ENCODE measurements at places on chromosomes 12 and 14. TPM values are rescaled to one million over a fixed set of nuclear protein-coding genes. Genes with fewer than 3 reads are reported as not detected.

DNA sequence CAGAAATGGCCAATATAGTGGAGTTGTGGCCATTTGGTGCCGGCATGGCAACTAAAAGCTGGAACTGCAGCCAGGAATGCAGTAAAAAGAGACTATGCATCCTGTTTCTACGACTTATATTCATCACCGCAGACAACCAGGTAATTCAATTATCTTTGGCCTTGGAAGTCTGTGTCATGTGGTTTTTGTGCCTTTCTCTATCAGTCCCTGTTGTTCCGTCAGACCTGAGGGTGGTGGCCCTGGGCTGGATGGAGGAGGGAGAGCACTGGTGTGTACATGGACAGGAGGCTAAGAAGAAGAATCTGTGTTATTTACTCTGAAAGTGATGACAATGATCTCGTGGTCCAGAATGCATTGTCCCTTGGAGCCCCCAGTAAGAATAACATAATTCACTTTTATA is 852.6 kb downstream of the VRK1 start:
- DNase-seq = no peak

DNA sequence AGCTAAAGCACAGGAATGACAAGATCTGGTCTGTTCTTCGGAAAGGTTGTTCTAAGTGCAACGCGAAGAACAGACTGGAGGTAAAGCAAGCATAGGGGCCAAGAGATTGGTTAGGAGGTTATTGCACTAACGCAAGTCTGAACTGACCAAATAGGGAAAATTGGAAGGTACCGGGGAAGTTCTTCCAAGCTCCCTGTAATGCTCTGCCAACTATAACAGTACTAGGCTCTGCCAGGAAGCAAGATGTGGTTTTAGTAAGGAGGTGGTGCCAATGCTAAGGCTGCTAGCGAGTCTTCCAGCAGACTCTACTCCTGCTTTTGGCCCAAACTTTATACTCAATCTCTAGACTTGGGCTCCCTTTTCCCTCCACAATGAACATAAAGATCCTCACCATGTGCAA is 138.6 kb downstream of the PAWR start:
- no peak for DNase-seq

- no peak for DNase-seq
Observed at GRCh38 chr12:7667125-7667524, 1.4 kb upstream of the APOBEC1 start.

- DNase-seq = no peak
Observed at GRCh38 chr12:10033783-10034545, 3.5 kb downstream of the CLEC9A start.

DNA sequence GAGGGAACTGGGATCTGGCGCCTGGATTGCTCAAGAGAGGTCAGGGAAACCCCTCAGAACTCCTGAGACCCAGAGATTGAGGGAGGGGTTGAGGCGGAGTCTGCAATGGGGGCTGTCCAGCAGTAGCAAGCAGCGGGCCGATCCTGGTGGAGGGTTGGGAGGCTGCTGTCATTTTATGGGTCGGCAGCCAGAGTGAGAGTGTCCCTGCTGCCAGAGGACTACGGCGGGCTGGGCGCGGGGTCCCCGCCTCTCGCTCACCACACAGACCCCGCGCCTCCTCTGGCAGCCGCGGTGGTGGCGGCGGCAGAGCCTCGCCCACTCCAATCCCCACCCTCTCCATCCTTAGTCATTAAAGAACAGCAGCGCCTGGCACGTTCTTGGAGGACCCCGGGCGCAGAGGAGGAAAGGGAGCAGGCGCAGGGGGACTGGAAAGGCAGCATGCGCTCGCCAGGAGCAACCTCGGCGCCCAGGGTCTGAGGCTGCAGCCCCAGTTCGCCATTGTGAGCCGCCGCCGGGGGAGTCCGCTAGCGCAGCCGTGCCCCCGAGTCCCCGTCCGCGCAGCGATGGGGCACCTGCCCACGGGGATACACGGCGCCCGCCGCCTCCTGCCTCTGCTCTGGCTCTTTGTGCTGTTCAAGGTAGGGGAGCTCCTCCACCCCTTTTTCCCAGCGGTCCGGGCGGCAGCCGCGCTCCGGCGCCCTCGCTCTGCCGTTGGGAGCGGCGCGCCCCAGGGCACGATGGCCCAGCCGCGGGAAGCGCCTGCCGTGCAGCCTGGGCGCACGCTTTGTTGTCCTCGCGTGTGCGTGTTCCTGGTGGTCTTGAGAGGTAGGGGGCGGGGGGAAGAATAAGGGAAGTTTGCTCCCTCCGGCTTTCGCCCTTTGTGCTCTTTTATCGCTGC is at the start of gene PTPRO:
Gene PTPRO, plus strand, starts transcription at position 345 of the 898 bp plus-strand sequence.
- no peak for DNase-seq

DNA sequence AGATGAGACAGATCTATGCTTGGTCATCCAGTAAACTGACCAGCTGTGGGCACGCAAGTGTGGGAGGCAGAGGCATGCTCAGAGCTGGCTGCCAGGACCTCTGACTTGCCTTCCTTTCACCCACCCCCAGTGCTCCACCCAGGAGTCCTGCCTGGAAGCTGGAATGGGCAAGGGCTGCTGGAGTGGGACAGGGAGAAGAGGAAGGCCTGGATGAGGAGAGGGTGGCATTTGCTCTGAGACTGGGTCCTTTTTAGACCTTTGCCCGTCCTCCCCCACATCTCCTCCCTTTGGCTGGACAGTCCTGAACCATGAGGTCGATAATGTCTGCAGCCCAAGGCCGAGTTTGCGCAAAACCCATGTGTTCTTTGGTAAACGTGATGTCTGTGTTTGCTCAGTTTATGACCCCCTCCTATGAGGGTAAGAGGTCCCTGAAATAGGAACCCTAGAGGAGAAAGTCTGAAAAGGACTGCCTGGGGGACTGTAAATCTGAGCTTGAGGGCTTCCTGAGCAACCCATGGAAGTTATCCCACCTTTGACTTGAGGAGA is 3.8 kb upstream of the INHBE start:
- DNase-seq = no peak

Gene ZDHHC22
- polyA plus RNA-seq = not detected

Gene COL2A1
- not detected for polyA plus RNA-seq

Gene PLEKHG7
- polyA plus RNA-seq = not detected

Gene CACNA1C
- polyA plus RNA-seq = 10.2 TPM

All from BJ (cell line).